ENCODE measurements at places on chromosomes 6 and 20. TPM values are rescaled to one million over a fixed set of nuclear protein-coding genes. Genes with fewer than 3 reads are reported as not detected.

Gene BPIFB4
- total RNA-seq: not detected

- H3K27ac ChIP-seq: no peak overlapping the region
- H3K36me3 ChIP-seq: no peaks in the 10 kb centered on the region
- H3K4me3 ChIP-seq: no peak overlapping the region
- no peak for DNase-seq
- H3K27me3 ChIP-seq: no peaks in the 10 kb centered on the region
These were observed 40.3 kb upstream of the ARMC2 start for GRCh38 chr6:108807928-108808327.

GRCh38 chr6:116371120-116371917, 572 bp downstream of the DSE start:
- no peaks in the 10 kb centered on the region for H3K4me1 ChIP-seq
- H3K27me3 ChIP-seq: no peaks in the 10 kb centered on the region
- H3K27ac ChIP-seq: no peak overlapping the region
- peak; percentile 20 for DNase-seq
- peak overlapping the region; percentile 81 for H3K4me3 ChIP-seq

- H3K4me3 ChIP-seq: no peak overlapping the region
- H3K27ac ChIP-seq: no peak overlapping the region
- H3K4me1 ChIP-seq: no peaks in the 10 kb centered on the region
- no peaks in the 10 kb centered on the region for H3K36me3 ChIP-seq
- no peak for DNase-seq
These were observed 466.9 kb upstream of the NRSN1 start for GRCh38 chr6:23659125-23659524.

- H3K27me3 ChIP-seq: no peaks in the 10 kb centered on the region
- DNase-seq: no peak
- no peaks in the 10 kb centered on the region for H3K4me1 ChIP-seq
These were observed 73.9 kb downstream of the AHI1 start for GRCh38 chr6:135423649-135424128.
